ENCODE measurements at places on chromosomes 2 and 18. TPM values are rescaled to one million over a fixed set of nuclear protein-coding genes. Genes with fewer than 3 reads are reported as not detected.

Gene CD207
- not detected for polyA plus RNA-seq

Gene DNAJC5G
- polyA plus RNA-seq: not detected

Gene SLC25A52
- not detected for polyA plus RNA-seq

Gene FANCL
- polyA plus RNA-seq: 131 TPM

Gene WBP1
- polyA plus RNA-seq: 7.8 TPM

Gene KRTCAP3
- polyA plus RNA-seq: 12.7 TPM

All from Purkinje cell (primary cell).